GM19239 (cell line): ENCODE measurements at places on chromosomes 1 and 21.

GRCh38 chr1:41609166-41609883, 124.8 kb upstream of the EDN2 start:
- DNase-seq: no peak

DNA sequence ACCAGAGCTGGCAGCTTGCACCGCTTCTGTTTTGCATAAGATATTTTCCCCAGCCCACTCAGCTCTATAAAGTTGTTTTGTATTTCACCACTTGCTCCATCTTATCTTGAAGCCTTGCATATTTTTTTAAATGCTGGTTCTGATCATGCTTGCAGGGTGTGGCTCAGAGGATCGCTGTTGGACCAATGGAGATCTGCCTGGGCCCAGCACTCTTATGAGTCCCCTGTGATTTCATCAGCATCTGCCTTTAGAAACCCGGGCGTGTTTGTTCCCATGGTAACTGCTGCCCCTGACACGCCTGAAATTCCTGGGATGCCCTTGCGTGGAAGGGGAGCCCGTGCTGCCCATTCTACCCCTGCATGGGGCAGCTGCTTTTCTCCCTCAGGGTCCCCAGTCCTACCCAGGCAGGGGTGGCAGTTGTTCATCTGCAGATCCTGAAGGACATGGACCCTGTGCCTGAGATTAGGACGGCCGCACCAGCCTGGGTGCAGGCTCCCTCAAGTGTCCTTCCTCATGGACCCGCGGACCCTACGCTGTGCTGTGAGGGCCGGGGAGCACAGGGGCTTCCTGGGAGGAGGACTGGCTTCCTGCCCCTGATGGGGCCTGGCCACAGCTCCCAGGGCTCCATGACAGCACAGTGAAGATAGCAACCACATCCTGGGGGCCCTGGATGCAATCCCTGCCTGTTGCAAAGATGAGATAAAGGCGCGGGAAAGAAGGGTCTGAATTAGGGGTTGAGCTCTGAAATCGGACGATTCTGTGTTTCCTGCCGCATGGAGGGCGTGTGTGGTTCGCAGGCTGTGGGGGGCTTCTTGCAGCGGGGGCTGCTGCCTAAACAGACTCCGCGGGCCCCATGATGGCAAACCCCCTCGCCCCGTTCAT, 226.5 kb downstream of the SDCCAG8 start:
- DNase-seq: no peak

GRCh38 chr1:232477728-232478127, 152.2 kb downstream of the SIPA1L2 start:
- DNase-seq: no peak

GRCh38 chr1:228919914-228920313, 184.6 kb downstream of the RHOU start:
- no peak for DNase-seq

DNA sequence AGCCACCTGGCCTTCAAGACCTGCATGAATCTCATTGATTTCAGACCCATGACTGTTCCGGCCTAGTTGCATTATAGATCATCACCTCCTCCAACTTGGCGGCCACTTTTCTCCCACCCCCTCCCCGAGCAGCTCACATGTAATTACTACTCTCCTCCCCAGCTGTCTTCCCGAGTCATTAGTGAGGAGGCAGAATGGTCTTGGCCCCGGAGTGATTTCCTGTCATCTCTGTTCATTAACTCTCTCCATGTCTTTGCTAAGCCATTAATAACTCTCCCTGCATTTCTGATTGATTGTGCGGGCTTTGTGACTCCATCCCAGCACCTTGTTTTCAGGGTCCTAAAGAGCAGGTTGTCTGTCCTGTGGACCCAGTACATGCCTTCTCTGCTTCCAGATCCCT, 75.6 kb upstream of the CNTN2 start:
- DNase-seq: no peak

DNA sequence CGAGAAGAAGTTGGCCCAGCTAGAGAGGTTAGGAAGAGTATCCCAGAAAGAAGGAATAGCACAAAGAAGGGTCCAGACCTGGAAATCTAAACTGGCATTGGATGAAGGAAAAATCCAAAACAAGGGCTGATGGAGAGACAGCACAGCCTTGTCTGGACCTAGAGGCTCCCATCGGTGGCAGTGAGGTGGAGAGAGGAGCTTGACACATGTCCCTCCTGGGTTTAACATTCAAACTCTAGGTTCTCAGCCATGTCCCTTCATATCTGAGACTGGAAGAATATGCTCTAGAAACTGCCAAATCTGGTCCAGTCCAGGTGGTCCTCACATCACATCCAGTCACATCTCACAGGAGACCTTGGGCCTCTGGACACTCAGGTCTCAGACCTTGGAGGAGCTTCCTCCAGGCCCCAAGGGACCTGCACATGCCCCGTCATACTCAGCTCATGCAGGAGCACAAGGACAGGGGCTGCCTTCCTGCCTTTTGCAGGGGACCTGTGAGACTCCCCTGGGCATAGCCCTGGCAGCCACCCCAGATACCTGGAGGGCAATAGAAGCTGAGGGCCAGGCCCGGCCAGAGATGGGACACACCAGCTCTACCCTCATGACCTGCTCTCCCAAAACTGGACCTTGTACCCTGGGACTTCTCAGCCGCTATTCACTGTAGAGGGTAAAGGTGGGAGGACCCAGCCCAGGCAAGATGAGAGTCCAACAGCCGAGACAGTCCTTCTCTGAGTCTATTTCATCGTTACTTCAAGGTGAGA, 7.5 kb downstream of the TMEM125 start:
- DNase-seq: no peak

DNA sequence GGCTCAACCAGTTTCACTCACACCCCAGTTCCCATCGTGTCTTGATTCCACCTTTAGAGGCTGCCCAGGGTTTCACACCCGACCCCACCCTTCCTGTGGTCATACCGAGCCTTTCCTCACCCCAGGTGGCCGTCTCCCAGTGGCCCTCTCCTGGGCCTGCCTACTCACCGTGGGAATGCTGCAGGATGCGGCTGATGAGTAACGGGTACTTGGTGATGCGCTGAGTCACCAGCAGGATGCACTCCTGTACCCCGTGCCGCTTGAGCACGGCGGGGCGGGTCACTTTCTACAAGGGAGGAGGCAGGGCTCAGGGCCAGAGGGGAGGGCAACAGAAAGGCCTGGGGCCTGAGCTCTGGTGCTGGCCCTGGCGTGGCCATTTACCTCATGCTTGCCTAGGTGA, 16.4 kb downstream of the ARHGEF2 start:
- DNase-seq: no peak

- no peak for DNase-seq
Observed at GRCh38 chr1:163119707-163120106, 50.5 kb downstream of the RGS4 start.

GRCh38 chr1:6870086-6870485, 84.8 kb downstream of the CAMTA1 start:
- DNase-seq: no peak

- no peak for DNase-seq
Observed at GRCh38 chr21:41294548-41295231, 21.9 kb upstream of the FAM3B start.

DNA sequence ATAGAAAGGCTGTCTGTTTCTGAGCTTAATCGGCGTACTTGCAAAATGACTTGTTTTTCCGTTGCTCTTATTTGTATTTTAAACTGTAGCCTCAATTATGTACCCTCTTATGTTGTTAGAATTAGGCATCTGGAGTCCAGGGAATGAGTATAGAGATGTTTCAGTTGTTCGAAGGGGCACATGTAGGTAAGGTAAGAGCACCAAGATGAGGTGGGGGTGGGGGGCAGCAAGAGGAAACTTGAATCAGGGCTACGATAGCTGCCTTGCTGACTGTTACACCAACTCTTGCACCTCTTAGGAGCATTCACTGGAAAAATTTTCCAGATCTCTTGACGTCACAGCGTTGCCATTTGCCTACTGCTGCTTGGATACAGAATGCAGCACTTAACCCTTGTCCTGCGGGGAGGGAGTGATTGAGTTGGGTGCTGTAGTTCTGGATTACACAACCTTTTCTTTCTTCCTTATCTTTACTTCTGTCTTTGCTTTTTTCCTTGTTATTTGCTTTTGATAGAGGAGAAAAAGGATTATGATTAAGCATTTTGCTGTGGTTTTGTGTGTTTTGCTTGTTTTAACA, 3.2 kb downstream of the ATP1B1 start:
- no peak for DNase-seq

GRCh38 chr1:216598448-216598847, 124.8 kb downstream of the ESRRG start:
- DNase-seq: no peak

DNA sequence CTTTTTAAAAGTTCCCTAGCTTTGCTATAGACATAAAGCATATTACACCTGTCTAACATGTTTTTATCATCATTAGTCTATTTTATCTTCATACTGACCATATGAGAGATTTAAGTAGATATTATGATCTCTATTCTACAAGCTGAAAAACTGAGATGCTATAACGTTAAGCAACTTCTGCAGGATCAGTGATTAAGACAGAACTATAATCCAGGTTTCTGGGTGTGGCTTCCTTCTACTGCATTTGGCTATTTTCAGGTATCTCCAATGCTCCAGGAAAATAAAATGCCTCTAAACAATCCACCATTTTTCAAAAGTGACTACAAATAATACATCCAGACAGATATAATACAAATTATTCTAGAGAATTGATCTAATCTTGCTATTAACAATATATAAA, 53.4 kb downstream of the RGS2 start:
- no peak for DNase-seq

DNA sequence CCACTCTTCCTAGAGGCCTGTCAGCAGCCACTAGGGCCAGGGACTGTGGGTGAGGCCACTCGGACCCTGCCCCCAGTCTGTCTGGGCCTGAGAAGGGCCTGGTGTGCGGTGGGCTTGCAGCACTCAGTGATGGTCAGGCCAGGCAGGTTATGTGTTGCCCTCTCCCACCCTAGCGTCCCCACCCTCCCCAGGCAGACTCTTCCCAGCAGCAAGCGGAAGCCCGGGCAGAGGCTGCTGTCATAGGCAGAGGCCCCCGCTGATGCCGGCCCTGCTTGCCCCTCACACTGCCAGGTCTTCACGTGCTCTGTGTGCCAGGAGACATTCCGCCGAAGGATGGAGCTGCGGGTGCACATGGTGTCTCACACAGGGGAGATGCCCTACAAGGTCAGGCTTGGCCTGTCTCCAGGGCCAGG, 6.6 kb downstream of the ZBTB48 start:
- DNase-seq: no peak

DNA sequence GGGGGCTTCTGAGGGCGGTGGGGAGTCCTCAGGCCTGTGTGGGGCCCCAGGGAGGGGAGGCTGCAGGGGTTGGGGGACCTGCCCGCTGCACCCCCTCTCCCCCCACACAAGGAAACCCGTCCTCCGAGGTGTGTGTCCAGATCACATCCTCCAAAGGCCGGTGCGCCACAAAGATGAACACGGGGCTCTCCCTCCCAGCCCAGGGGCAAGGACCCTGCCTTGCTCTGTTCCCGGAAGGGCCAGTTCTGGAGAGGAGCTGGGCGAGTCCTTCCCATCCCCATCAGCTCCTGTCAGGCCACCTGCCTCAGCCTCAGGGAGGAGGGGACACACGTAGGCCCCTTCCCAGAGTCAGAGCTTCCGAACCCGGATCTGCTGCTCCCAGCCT, 2.5 kb upstream of the TTLL10 start:
- DNase-seq: no peak

DNA sequence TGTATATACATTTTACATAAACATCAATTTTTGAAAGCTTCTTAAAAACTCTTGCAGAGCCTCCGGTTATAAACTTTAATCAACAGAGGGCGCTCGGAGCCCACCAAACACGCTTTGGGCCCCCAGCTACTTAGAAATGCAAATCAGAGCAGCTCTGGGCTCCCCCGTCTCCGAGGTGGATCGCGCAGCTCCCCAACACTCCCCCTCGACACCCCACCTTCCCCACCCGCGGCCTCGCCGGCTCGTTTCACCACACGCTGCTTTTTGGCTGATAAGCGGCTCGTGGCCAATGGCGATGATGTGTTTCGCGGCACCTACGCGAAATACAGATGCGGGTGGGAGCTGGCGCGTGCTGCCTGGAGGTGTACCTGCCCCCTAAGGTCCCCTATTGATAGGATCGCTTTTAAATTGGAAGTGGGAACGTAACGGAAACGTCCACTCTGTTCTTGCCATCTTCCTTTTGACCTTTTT, 1.7 kb upstream of the KIF26B start:
- peak; percentile 60 for DNase-seq

- no peak for DNase-seq
Observed at GRCh38 chr21:37555672-37556261, 189.2 kb downstream of the DYRK1A start.

DNA sequence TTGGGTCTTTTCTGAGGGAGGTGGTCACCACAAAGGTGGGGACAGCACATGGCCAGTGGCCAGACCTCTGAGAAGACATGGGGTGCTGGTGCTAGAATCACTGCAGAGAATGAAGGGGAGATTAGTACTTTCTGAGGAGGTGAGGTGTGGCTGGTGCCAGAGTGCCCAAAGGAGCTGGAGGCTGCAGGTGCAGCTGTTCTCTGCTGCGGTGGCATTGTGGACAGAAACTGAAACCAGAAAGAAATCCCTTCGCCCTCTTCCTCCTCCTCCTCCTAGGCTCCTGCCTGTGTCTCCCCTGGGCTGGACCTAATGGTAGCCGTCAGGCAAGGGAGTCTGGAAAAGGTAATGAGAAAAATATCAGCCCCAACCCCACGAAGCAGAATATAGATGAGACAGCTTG, 261.7 kb downstream of the TM2D1 start:
- no peak for DNase-seq

DNA sequence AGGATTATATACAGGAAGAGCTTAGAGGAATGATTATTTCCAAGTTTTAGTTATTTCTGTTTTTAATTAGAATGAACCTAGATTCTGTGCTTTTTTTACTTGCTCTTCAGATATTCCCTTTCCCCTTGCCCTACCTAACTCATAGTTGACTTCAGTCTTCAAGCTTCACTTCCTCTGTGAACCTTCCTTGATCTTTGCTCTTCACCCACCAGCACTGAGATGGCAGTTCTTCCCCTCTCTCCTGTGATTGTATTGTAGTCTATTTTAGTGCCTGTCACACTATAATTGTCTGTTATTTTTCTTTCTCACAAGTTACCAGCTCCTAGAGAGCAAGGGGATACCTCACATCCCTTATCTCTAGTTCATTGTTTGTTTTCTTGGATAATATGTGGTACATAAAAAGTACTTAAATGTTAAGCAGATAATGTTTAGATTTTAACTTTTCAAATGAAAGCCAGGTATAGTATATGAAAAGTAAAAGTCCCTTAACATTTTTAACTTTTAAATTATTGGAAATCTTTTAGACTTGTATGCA, 33.2 kb downstream of the KCTD3 start:
- no peak for DNase-seq

GRCh38 chr1:199762572-199762971, 264.9 kb upstream of the NR5A2 start:
- no peak for DNase-seq

GRCh38 chr1:185816460-185816859, 82.3 kb downstream of the HMCN1 start:
- DNase-seq: no peak
